ENCODE measurements at places on chromosomes 3 and 15.

DNA sequence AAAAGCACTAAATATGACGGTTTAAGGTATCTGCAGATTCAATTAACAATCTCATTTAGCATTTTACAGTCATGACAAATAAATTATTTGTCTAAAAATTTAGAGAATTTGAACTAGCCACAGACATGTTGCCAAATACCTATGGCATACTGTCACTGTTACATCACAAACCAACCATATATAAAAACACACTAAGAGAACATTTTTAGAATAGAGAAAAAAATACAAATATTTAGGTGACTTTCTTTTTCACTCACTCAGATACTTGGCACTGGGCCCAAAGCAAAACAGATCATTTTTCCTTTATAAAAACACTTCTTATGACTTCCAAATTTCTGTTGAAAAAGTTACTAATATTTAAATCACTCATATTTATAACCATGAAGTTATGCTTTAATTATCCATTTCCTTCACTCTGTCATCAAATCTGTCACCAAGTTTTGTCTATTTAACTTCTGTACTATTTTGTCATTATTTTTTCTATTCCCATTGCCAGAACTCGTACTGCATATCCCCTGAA, 644.7 kb downstream of the OTOL1 start:
- no peak for DNase-seq

GRCh38 chr3:127375151-127375930, 87.5 kb upstream of the PRR20G start:
- no peak for DNase-seq

- no peak for DNase-seq
Observed at GRCh38 chr3:113660896-113661295, 35.5 kb downstream of the USF3 start.

DNA sequence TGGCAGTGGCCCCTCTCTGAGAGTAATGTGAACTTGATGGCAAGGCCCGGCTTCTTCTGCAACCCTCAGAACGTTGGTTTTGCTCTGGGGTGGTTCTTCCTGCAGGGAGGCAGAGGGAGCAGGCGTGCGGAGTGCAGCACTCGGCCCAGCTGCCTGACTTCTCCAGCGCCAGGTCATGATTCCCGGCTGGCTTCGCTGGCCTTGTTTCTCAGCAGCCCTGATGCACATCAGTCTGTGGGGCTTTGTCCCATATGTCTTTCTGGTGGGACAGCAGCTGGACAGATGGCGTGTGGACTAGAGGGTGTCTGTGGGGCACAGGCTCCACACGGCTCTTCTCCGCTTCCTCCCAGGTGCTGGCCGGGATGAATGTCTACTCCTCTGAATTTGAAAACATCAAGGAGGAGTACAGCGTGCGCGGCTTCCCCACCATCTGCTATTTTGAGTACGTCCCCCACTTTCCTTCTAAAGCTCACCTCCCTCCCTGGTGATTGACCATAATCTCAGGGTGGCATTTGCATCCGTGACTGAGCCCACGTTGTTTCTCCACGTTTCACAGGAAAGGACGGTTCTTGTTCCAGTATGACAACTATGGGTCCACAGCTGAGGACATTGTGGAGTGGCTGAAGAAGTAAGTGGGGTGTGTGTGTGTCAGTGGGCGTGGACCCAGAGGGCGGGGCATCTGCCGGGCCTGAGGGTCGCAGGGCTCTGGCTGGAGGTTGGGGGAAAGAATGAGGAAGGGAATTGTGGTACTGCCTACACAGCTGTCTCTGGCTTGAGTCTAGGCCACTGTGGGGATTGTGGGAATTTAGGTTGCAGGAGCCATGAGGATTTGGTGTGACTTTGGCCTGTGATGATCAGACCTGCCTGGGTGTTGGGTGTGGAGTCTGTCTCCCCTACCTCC, 57.1 kb downstream of the PDIA5 start:
- DNase-seq, result no peak

DNA sequence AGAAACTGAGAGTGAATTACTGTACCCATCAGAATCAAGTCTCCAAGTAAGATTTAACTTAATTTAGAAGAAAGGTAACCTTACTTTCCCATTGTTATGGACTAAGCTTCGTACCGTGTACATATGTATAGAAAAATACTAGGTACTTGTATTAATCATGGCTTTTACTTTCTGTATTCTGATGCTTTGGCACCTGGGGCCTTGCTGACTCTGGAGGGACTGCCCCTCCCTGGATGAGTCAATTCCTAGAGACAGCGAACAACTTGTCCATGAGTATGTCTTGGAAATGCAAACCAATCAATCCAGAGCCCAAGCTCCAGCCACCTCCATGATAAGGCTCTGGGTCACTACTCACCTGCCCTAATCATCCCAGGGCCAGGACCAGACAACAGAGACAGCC, 50.0 kb upstream of the DGKG start:
- DNase-seq, result no peak

DNA sequence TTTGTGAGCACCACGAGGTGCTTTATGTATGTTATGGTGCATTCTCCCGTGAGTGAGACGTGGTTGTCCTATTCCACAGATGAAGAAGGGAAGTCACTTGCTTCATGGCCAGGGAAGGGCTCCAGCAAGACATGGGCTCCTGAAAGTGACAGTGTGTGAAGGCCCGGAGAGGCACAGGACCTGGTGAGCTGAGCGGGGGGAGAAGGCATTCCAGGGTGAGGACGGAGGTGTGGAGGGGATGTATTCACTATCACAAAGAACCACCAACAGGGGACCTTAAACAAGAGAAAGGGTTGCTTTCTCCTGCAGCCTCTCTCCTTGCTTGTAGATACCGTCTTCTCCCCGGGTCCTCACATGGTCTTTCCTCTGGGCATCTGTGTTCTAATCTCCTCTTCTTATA, 139.1 kb downstream of the FBLN2 start:
- DNase-seq, result no peak

DNA sequence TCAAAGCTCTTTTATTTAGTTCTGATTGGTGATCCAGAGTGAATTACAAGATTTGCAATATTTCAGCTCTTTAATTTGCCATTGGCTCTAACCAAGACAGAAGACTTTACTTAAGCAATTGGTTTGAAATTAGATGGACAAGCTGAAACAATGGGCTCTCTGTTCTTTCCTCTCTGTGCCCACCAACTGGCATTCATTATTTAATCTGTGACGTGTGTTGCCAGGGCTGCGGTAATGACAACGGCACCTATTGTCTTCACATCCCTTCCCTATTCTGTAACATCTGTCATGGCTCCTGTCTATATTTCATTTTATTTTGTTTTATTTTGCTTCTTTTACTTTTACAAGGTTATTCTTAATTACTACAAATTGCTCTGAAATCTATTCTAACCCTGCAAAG, 33.9 kb downstream of the PLD1 start:
- DNase-seq, result no peak

DNA sequence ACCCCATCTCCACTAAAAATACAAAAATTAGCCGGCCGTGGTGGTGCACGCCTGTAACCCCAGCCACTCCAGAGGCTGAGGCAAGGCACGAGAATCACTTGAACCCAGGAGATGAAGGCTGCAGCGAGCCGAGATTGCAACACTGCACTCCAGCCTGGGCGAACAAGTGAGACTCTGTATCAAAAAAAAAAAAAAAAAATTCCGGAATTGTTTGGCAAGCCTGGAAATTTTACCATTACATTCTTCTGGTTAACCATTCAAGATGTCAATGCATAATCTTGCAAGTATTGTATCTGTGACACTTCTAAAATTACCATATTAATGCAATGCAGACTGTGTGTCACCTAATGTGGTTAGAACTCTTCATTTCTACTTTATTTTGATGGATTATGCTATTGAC, 67.0 kb downstream of the CSNK1G1 start:
- DNase-seq, result no peak

GRCh38 chr3:194637541-194638400, 4.6 kb upstream of the TMEM44 start:
- DNase-seq, result no peak

- no peak for DNase-seq
Observed at GRCh38 chr3:32401126-32401525, 9.5 kb downstream of the CMTM7 start.

DNA sequence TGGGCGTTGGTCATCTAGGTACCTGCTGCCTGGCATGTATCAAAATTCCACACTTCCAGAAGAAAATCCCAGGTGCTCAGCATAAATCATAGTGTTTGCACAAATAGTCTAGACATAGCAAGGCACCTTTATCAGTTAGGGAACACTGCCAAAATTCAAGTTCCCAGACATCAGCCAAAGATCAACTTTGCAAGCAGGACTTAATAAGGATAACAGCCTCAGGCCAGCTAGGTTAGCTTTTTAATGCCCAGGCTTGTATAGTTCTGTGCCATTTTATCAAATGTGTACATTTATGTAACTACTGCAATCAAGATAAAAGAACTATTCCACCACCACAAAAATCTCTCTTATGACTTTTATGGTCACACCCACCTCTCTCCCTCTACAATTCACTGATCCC, 30.7 kb downstream of the DZIP3 start:
- no peak for DNase-seq

GRCh38 chr15:62749036-62749815, 293.3 kb upstream of the TPM1 start:
- DNase-seq, result no peak

DNA sequence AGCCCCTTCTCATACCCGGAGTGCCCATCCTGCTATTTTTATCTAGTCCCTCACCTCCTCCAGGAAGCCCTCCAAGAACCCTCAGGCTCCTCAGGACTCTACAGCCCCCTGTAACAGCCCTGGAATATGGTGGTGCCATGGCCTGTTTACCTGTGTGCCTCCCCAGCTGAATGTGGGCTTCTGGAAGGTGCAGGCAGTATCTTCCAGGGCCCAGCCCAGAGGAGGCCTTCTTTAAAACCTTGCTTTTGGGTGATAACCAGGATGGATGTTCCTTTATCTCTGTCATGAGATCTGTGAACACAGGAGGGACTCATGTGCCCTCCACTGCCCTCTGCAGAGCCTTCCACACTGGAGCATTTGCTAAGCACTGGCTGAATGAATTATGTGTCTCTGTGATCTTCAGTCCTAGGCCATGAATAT, 36.7 kb upstream of the MRPS22 start:
- no peak for DNase-seq

DNA sequence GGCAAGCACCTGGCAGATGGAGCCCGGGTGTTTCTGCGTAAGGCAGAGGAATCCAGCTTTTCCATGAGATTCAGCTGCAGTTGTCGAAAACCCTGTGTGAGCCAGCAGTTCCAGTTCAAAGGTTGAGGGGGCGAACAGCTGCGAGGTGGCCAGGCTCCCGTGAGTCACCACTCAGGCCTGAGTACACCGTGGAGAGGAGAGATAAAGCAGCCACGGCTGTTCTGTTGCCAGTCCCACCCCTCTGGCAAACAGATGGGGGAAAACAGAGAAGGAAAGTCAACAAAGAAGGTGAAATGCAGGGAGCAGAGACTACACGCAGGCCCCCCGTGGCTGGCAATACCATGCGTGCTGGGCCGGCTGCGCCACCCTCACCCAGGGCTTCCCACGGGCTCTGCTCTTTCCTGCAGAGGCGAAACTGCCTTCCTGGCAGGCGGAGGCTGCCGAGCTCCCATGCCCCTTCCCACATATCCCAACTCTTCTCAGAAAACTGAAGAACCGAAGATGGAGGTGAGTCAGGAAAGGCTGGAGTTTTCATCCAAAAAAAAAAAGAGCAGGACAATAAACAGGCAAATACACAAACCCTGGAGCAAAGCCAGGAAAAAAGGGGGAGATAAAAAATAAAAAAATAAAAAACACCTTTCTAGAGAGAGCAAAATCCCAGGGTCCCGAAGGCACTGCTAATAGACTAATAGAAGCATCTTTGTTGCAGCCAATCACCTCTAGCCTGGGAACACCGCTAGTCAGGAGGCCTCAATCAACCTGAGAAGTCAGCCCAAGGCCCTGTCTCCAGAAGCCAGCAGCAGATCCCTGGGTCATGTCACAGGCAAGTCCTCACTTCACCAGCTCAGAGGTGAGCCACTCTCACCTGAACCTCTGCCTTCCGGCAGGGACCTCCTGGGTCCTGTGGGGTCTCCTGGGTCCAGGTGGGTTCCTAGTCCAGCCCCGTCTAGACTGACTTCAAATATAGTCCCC, 37.7 kb downstream of the FAM174B start:
- DNase-seq, result no peak

GRCh38 chr3:119524931-119525662, 26.8 kb downstream of the TIMMDC1 start:
- DNase-seq, result no peak

- DNase-seq, result no peak
Observed at GRCh38 chr3:72465853-72466252, 382.4 kb downstream of the SHQ1 start.

GRCh38 chr3:45641756-45642155, 47.2 kb downstream of the LIMD1 start:
- no peak for DNase-seq

DNA sequence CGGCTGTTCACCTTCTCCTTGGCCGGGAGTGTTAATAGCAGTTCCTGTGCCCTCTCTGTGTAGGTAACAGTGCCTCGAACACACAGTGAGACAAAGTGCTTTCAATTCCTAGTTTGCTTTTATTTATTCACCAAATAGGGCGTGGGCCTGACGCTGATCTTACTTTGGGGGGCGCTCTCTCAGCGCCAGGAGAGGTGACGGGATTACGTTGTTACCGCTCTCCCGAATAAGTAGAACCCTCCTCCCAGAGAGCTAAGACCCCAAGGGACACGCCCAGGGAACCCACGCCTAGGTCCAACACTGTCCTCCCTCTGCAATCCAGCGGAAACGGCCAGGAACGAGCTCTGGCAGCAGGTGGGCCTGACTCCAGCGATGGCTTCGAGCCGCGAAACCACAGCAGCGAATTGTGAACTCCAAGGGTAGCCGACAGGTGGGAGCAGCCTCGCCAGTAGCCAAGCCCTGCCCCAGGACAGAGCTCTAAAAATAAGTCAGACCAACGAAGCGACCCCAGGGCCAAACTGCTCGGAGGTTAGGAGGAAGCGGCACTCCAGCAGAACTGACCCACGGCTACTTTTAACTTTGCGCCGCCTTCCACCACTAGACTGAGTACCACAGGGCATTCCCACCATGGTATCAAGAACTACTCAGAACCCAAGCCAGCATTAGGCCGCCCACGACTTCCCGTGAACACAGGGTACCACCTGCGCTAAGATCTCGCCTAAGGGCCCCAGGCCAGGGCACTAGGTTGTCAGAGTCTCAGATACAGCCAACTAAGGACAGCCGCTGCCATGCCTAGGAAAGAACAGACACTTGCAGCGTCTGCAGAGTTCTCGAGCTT, 1.6 kb upstream of the SIN3A start:
- DNase-seq, result peak; percentile 30

- peak; percentile 42 for DNase-seq
Observed at GRCh38 chr3:58683466-58683865, 16.9 kb upstream of the FAM3D start.

DNA sequence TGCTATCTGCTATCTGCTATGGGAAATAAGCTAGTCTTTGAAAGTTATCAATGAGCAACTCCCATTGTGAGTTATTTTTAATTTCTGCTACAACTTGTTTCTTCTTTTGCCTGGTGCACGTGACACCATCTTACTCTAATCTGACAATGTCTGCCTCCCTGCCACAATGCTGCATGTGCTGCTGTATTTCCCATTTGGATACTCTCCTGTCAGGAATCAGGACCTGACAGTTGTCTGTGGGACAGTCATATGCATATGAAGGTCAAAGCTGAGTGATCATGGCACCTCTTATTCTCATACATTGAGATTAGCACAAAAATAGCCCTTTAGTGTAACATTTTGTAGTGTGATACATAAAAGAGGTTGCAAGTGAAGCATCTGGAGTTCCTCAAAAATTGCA, 45.8 kb downstream of the HMG20A start:
- DNase-seq, result no peak

Measured in GM12878 (cell line).